Stimulated activated CD4-positive, alpha-beta T cell treated with anti-CD3 and anti-CD28 coated beads, Interleukin-15, amount 100 ng/mL, for 1 hour (primary cell): ENCODE measurements at places on chromosomes 3 and 15.

DNA sequence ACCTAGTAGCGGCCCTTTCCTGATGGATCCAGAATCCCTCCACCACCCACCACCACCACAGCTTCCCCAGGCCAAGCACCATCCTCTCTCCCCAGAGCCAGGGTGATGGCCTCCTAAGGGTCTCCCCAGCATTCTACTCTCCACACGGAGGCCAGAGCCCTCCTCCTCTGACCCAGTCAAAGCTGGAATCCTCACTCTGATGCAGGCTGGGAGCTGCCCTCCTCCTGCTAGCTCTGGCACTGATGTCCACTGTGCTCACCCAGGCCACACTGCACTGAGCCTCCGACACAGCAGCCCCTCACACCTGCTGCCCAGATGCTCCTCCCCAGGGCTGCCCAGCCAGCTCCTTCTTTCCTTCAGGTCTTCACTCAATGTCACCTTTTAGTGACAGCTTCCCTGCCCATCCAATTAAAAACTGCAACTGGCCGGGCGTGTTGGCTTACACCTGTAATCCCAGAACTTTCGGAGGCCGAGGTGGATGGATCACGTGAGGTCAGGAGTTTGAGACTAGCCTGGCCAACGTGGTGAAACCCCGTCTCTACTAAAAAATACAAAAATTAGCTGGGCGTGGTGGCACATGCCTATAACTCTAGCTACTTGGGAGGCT, 21.0 kb downstream of the XXYLT1 start:
- DNase-seq = no peak

- DNase-seq = no peak
Observed at GRCh38 chr3:154178172-154178571, 57.0 kb downstream of the ARHGEF26 start.

- no peak for DNase-seq
Observed at GRCh38 chr3:114928989-114929640, 218.0 kb downstream of the ZBTB20 start.

DNA sequence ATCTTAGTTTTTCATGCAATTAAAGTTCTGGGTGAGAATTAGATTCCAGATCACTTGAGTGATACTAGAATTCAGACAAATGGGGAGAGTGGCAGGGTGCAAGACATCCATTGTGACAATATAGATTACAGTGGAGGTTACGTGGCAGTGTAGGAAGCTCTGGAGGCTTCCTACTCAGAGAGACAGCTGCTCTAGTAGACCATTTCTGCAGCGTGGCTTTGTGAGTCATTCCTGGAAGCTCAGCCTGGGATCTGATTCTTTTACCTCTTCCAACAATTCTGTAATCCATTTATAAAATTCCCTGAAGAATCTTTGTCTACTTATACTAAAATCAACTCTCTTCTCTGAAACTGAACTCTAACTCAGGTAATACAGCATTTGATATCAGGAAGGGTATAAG, 90.4 kb upstream of the ASB14 start:
- DNase-seq = no peak

- no peak for DNase-seq
Observed at GRCh38 chr3:126523745-126524428, at the start of gene CHST13. Gene CHST13, plus strand, starts transcription at chr3:126524155. Its CDS starts 178 bp downstream, at chr3:126524333.

DNA sequence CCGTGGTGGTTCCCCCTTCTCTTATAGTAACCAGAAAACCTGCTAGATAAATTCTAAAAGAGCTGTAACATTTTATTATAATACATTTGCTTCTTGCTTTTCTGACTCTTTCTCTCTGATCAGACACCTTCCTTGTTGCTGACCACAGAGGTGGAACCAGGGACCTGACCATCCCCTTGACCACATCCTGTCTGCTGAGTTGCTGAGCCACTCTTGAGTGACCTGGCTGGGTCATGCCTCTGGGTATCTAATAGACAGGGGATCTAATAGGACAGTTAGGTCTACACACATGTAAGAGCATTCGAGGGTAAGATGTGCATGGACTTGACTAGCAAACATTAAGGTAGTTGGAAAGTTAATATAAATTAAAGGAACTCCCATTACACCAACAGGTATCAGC, 22.8 kb upstream of the TRIM59 start:
- DNase-seq = no peak

GRCh38 chr3:194806991-194807630, 121.4 kb downstream of the FAM43A start:
- no peak for DNase-seq

GRCh38 chr3:192851821-192852372, 65.8 kb downstream of the MB21D2 start:
- DNase-seq = no peak

- DNase-seq = no peak
Observed at GRCh38 chr15:88246081-88246480, 10.5 kb downstream of the NTRK3 start.

- no peak for DNase-seq
Observed at GRCh38 chr15:60674704-60675395, 195.9 kb upstream of the ICE2 start.

DNA sequence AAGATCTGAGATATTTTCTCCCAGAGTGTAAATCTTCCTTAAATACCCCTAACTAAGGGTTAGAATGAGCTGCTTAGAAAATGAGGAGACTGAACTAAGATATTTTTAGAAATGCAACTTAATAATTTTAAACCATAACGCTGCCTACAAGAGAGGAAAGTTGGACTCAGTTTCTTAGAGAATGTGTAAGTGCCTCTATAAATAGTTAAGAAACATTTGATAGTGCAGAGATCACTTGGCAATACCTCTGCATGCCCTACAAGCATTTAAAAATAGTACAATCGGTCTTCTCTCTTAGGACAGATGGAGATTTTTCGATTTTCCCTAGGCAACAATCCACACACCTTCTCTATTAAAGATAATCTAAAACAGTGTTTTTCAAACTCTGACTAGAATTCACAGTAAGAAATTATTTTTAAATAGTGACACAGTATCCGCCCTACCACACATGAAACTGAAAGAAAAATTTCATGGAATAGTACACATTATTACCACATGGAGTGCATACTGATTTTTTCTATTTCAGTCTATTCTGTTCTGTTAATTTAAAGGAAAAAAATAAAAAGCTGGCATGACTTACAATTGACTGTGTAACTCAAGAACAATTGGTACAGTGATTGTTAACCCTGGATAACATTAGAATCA, 83.2 kb downstream of the GADL1 start:
- no peak for DNase-seq

GRCh38 chr3:111593666-111594065, 1.5 kb downstream of the ZBED2 start:
- no peak for DNase-seq

DNA sequence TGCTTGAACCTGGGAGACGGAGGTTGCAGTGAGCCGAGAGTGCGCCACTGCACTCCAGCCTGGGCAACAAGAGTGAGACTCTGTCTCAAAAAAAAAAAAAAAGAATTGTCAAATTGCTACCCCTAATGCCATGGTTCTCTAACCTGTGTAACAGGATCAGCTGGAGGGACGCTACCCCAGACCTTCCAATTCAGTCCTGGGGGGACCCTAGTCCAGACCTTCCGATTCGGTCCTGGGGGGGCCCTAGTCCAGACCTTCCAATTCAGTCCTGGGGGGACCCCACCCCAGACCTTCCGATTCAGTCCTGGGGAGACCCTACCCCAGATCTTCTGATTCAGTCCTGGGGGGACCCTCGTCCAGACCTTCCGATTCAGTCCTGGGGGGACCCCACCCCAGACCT, 29.8 kb upstream of the MUC20 start:
- DNase-seq = no peak

GRCh38 chr3:128881576-128881975, 2.2 kb downstream of the ACAD9 start:
- DNase-seq = no peak

DNA sequence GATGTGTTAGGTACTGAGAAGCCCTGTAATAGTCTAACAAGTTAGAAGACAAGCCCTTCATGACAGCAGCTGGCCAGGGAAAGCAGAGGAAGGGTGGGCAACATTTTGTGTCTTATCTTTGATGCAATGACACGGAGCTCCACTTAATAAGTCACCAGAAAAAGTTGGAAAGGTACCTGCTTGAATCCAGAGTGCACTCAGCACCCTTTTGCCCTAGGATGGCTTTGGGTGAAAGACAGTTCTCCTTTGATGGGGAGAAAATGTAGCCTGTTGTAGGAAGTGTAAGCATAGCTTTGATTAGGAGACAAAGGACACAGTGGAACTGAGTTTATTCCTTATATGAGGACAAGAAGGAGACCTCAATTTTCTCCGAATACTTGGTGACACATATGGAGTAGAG, 137.0 kb downstream of the ARPP21 start:
- no peak for DNase-seq

DNA sequence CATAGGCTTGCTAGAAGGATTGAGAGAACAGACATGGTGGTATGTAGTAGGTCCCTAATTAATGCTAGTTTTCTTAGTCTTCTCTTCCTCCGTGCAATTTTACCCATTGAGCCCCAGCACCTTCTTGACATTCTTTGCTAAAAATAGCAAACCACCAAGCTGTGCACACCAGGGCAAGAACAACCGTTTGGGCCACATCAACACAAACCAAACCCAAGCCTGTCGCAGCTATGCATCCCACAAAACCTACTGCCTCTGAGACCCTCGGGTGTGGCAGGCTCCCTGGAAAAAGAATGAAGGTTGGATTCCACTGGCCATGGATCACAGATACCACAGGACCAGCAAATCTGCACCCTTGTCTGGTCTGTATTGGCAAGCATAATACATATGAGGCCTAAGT, 27.1 kb downstream of the HEG1 start:
- no peak for DNase-seq

DNA sequence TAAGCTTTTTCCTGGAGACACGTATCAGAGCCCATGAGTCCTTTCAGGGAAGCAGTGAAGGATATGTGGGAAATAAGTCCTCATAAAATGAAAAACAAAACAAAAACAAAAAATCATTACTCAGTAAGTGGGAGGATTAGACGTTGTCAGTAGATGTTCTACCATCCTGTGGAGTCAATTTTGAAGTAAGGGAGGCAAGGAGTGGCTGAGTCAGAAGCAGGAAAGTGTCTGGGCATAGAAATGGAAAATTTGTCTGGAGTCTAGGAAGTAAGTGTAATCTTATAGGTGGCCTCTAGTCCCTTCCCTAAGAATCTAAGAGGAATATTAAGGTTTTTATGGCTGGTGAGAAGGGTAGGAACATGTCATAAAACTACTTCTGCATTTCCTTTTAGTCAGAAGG, 339.8 kb upstream of the SEMA6D start:
- DNase-seq = no peak

- DNase-seq = no peak
Observed at GRCh38 chr3:99562138-99562537, 76.3 kb upstream of the COL8A1 start.

DNA sequence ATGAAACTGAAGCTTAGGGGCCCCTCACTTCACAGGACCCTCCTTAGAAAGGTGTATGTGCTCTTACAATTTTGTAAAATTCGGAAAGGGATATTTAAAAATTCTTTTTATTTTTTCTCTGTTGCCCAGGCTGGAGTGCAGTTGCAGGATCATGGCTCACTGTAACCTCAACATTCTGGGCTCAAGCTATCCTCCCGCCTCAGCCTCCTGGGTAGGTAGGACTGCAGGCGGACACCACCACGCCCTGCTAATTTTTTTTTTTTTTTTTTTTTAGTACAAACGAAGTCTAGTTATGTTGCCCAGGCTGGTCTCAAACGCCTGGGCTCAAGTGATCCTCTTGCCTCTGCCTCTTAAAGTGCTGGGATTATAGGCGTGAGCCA, 45.1 kb upstream of the SPATA12 start:
- DNase-seq = no peak

DNA sequence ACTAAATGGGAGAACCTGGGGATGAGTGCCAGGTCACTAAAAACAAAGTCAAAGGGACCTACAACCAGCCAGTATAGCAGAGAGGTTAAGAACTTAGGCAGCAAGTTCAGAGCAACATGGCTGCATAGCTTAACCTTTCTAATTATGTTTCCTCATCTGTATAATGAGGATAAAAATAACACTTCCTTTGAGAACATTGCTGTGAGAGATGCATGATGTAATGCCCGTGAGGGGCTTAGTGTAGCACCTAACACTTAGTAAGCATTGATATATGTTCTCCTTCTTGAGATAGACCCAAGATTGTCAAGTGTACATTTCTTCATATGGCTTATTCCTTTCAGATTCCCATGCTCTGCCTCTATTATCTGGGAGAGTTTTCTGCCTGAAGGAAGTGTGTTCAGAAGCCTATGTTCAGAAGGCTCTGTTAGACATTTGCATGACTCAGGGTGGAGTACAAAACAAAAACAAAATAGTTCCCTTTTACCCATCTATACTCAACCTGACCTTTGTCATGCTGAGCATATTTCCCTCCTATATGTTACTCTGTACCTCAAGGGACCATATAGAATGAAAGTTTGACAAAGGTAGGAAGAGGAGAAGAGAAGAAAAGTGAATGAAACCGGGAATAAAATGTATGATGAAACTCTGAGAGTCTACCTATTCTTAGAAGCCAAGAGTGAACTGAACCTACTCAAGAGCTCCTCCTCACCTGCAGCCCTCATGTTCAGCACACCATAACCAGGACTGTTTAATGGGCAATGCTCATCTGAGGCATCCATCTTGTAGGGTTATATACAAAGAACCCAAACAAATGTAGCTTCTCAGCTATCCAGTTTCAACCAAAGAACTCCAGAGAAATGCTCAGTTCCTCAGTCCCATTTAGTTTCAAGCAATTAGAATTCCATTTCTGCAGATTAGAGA, 70.7 kb upstream of the KCNMB2 start:
- no peak for DNase-seq

GRCh38 chr3:4322635-4323034, 19.5 kb downstream of the SETMAR start:
- DNase-seq = no peak

DNA sequence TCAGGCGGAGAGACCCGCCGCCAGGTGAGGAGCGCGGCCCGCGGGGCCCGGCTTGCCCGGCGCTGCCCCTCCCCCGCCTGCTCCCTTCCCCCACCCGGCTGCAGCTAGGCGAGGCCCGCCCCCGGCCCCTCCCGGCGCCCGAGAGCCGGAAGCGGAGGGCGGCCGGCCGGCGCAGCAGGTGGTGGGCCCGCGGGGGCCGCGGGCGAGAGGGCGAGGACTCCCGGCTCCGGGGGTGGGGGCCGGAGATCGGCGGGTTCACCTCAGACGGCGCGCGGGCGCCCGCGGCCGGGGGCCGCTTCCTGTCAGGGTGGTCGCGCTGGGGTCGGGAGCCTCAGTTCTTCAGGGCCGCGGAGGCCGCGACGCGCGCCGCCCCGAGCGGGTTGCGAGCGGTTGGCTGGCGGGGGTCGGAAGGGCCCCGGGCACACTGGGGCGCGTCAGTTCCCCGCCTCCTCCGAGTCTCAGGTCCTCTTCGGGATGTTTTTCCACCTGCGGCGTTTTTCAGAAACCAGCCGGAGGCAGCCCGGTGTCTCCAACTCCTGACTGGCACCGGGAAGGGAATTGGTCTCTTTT, 395 bp downstream of the ZFAND6 start:
- peak; percentile 72 for DNase-seq
